Cardiac fibroblast (primary cell): ENCODE measurements at places on chromosomes 2 and 18.

DNA sequence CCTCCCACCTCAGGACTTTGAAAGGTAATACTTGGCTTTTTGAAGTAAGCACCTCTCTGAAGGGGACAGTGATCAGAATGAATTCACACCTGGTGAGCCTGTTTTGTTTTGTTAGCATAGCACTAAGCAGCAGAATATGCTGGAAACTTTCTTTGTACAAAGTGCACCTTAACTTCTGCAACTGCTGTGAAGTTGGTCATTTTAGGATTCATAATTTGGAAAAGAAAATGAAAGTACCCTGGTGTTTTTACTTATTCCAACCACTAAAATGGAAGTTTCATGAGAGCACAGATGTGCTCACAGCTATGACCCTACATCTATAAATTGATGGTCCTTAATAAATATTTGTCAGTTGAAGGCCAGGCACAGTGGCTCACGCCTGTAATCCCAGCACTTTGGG, 257.8 kb upstream of the STON1 start:
- DNase-seq, result no peak

DNA sequence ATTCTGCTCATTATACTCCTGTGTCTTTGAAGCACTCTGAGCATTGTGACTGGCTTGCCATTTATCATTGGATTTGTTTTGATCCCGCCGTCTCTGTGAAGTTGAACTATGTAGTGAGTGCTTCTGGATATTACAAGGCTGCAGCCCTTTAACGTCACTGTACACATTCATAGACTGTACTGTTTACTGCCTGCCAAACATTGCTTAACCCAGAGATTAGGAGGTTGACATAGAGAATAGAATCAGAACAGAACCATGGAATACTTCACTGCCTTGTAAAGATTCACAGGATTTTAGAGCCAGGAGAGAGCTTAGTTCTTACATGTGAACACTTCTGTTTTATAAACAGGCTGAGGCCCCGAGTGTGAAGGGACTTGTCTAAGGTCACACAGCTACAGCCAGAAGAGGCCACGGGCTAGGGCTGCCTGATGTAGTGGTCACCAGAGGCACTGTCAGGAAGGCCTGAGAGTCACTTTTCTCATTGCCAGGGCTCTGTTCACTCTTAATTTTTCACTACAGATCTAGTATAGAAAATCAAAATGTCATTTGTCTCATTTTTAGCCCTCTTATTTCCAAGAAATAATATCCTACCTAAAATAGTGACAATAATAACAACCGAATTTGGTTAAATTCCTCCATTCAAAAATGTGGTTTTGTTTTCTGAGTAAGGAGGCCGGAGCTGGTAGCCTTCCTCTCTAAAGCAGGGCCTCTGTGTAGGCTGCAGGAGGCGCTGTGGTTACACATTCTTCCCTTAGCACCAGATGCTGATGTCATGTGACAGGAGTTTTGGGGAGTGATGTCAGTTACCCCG, 87.9 kb downstream of the UGGT1 start:
- peak; percentile 78 for DNase-seq

GRCh38 chr2:13652531-13653313, 936.0 kb downstream of the TRIB2 start:
- DNase-seq, result peak; percentile 79

- DNase-seq, result no peak
Measured at GRCh38 chr2:217335341-217335966, 475.6 kb upstream of the TNP1 start.

- DNase-seq, result no peak
Measured at GRCh38 chr2:47091118-47091517, 64.0 kb downstream of the STPG4 start.

DNA sequence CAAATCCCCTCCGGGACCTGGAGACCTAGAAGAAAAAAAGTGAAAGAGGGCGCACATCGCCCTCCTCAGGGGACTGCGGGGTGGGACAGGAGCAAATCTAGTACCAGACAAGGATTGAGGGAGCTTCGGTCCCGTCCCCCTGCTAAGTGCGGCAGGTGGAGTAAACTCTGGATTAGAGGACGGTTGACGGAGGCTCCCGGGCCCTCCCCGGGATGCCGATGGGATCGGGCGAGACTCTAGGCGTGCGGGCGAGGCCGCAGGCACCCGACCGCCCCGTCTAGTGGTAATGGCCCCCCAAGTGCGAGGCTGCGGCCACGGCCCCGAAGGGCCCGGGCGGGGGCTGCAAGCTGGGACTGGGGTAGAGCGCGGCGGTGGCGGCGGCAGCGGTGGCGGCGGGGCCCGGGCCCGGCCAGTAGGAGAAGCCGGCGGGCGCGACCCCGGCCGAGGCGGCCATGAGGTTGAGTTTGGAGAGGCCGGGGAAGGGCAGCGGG, 3.5 kb downstream of the FEV start:
- no peak for DNase-seq

- DNase-seq, result no peak
Measured at GRCh38 chr18:59238385-59238784, 18.4 kb downstream of the GRP start.

DNA sequence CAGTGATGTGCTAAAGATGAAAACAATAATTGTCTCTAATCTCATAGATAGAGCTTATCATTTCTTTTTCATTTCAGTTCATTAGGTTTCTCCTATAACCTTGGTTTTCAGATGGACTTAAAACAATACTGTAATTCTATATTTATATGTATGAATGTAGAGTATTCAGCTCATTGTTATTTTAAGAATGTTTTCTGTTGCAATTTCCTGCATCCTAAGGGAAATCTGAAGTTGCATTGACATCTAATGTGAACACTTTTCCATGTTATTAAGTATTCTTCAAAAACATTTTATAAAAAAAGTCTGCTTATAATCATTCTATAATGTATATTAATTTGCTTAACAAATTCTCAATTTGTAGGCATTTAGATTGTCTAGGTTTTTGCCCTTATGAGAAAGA, 288.9 kb downstream of the XIRP2 start:
- peak; percentile 49 for DNase-seq

DNA sequence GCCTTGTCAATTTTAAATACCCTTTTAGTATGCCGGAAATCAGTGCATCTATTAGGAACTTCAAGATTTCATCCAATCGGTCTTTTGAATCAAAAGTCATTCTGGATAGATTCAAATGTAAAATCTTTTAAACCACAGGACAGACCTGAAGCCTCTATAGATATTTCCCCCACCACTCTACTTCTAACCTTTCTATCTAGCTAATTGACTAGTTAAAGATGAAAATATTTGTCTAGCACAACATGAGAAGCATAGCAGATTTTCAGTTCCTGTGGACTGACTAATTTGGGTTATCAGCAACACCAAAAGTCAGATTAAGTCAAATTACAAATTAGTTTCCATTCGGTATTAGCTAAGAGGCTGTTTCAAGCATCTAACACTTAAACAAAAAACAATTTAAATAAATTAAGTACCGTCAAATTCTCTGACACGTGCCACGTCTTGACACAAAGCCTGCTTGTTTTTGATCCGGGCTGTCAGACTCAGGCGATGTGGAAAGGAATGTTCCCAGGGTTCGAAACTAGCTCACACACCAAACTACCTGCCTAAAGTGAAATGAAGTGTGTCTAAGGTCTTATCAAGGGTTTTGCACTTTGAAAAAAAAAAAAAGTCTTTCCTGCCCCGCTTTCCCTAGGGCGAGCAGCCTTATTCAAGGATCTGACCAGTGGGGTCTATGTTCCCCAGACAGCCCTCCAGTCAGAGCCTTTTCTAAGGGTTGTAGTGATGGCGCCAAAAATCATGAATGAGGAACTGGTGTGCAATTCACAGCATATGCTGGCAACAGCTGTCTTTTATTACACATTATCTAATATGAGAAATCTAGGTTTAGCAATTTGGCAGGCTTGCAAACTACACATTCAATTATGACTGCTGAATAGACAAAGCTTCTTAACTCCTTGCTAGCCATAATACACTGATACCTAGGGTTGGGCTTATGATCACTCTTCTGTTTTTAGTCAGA, 4.7 kb downstream of the CYTIP start:
- DNase-seq, result peak; percentile 18

DNA sequence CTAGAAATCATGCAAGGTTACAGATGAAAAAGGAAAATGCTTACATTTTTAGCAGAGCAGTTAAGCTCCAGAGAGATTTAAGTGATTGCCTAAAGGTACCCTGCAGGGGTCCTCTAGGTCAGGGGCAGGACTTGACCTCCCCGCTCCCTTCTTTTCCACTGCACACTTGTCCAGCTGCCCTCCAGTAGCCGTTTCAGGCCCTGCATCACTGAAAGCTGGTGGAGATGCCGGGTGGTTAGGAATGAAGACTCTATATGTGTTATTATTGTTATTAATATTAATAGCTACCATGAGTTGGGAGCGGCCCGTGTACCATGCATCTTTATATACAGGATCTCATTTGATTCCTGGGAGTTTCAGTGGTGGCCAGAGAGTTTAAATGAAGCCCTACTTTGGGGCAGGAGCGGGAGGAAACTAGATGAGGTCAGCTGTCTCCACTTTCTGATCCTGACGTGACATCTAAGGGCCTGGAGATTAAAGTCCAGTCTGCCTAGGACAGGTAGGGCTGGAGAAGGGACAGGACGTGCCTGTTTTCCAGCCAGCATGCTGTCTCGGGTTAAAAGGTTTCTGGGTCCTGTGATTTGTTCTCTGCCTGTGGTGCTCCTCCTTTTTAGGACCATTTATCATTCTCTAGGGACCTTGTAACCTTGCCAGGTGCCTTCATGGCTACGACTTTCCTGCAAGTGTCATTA, 2.1 kb downstream of the TMEM37 start:
- no peak for DNase-seq

GRCh38 chr2:148533004-148533403, 111.5 kb upstream of the EPC2 start:
- DNase-seq, result no peak

GRCh38 chr18:77635451-77635850, 385.8 kb downstream of the GALR1 start:
- DNase-seq, result peak; percentile 65

DNA sequence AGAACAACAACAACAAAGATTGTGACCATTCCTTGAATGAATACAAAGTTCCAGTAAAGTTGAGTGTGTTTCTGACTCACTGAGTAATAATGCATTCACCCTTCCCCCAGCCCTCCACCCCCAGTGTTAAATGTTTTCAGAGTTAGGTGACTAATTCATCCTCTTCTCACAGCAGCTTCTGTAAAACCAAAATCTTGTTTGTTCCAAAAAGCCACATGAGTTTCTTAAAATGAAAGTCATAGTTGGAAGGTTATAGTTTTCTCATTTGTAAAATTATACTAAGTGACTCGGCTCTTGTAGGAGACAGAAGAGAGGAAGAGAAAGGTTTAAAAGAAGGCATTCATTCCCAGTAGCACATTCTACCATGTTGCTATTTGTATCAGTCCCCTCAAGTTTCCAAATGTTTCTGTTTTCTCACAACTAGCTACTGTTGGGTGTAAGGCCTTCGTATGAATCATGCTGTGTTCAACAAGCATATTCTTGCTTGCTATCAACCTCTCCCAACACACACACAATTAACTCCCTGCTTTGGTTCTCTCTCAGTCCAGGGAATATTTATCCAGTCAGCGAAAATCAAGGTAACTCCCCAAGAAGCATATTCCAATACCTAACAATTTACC, 75.3 kb downstream of the MBD2 start:
- peak; percentile 91 for DNase-seq
